T-cell (primary cell): ENCODE measurements at places on chromosomes 5 and 9. TPM values are rescaled to one million over a fixed set of nuclear protein-coding genes. Genes with fewer than 3 reads are reported as not detected.
A peak's percentile ranks its signal among the peaks of the same experiment; 100 is the strongest.

DNA sequence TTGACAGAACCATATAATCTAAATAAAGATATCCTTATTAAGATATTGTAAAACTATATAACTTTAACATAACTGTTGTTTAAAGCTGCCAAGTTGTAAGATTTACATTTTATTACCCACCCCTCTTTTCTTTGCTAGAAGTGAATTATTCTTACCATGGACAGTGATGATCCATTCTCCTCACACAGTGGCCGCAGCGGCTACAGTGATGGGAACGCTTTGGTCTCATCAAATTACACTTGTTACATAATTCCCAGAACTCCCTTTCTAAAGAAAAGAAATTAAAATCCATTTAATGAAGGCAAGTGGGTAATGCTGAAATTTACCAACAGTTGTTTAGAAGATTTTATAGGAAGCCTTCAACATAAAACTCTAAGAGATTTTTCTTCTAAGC, 31.2 kb downstream of the ZDHHC21 start:
- no peak for DNase-seq

- no peak for DNase-seq
Measured at GRCh38 chr5:95858023-95858461, 35.5 kb upstream of the GLRX start.

DNA sequence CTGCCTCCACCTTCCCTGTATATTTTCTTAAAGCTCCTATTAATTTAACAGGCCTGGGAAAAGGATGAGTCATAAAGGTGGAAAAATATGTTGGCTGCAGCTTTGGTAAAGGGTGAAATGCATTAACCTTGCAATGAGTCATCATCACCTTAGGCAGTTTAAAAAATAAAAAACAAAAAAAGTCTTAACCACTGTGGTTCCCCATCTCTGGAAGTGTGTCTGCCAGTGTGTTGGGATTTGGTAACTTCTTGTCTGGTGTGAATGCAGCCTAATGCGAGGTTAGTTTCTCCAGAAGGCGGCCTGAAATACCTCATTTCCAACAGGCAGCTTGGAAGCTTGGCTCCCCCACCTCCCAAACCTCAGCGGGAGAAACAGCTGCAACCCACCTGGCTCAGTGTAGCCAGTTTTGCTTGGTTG, 265.3 kb upstream of the GAS1 start:
- no peak for DNase-seq

DNA sequence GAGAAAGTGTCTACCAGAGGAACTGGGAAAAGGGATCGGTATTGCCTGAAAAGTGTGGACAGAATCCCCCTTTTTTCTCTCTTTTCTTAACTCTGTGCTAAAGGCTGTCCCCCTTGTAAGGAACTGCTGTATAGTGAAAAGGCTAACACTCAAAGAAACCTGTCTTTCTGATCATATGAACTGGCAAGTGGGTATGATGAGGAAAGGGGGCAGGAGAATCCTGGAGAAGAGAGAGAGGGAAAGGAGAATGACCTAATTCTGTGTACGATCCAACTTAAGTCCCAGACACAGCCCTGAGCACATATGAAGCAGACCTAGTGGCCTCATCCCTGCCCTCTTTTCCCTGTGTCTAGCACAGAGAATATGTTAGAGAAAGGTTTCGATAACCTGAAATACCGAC, 967 bp downstream of the ANKRD31 start:
- DNase-seq = no peak

DNA sequence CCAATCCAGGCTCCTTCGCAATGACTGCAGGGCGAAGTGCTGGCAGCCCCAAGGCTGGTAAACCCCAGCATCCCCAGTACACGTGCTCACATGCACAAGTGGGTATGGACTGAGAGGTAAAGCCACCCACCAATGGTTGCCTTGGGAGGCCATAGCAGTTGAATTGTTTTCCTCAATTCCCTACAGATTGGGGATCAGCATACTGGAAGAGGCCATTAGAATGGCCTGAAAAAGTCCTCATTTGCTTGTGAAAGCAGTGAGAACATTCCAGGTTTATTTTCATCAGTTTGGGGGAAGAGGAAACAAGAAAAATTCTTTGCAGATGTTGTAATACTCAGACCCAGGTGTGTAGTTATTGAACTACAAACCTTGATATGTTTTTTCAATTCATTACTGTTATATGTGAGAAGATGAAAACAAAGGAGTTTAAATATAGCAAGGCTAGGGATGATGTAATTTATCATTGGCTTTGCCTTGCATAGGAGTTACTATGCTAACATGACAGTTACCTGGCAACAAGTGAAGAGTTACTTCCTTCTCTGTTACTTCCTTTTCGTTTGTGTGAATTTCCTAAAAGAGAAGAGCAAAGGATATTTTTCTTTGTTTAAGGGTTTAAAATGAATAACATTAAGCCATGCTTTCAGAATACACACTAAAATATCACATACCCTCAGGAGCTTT, 36.4 kb downstream of the MTMR12 start:
- no peak for DNase-seq

- DNase-seq = no peak
Measured at GRCh38 chr5:148394587-148395019, 10.8 kb downstream of the FBXO38 start.

GRCh38 chr5:76403766-76404222, 709 bp downstream of the IQGAP2 start:
- DNase-seq = peak; percentile 63

DNA sequence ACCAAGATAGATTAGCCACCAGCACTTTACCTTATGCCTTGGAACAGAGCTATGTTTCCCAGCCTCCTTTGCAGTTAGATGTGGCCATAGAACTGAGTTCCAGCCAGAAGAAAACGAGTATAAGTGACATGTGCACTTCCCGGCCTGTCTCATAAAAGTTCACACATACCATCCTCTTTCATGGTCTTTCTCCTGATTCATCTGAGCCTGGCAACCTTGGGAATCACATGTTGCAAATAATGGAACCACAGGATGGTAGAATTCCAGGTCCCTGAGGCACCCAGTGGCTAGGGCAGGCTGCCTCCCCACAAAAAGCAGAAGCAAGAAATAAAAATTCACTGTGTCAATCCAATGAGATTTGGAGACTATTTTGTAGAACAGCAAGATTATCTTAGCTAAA, 128.1 kb downstream of the PDE4D start:
- DNase-seq = no peak

GRCh38 chr5:5383461-5383860, 39.0 kb upstream of the ICE1 start:
- no peak for DNase-seq

GRCh38 chr9:129550199-129550839, 70.6 kb downstream of the C9orf50 start:
- DNase-seq = no peak

- no peak for DNase-seq
Measured at GRCh38 chr5:124996764-124997077, 250.3 kb upstream of the ZNF608 start.

DNA sequence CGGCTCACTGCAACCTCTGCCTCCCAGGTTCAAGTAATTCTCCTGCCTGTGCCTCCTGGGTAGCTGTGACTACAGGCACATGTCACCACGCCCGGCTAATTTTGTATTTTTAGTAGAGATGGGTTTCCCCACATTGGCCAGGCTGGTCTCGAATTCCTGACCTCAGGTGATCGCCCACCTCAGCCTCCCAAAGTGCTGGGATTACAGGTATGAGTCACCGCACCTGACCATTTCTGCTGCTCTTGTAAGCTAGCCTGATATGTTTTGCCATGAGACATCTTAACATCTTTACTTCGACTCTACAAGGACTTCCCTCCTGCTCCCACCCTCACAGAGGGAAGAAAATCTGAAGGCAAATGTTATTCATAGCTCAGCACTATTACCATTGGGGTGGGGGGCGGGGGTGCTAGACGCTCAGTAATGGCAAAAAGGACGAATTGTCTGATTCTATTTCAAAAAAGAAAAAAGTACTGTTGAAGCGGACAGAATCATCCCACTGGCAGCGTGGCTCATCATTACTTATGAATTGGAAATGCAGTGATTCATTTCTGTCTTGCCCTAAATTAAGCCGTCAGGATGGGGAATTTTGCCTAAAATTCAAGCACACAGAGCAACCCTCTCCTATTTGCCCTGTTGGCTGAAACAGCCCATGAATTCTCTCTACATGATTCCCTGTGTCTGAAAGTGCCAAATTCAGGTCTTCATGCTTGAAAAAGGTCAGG, 46.4 kb upstream of the WWC1 start:
- no peak for DNase-seq

DNA sequence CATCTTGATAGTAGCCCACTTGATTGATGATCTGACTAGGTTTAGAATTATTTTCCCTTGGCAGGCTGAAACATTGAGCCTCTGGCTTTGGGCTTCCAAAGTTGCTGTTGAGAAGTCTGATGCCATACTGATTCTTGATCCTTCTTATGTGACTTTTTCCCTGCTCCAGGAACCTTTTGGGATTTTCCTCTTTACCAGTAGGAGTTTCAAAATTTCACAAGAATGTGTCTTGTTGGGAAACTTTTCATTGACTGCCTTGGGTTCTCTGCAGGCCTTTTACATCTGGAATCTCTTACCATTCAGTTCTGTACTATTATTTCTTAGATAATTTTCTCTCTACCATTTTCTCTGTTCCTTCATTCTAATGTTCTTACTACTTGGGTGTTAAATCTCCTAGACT, 20.0 kb downstream of the STC2 start:
- DNase-seq = no peak

DNA sequence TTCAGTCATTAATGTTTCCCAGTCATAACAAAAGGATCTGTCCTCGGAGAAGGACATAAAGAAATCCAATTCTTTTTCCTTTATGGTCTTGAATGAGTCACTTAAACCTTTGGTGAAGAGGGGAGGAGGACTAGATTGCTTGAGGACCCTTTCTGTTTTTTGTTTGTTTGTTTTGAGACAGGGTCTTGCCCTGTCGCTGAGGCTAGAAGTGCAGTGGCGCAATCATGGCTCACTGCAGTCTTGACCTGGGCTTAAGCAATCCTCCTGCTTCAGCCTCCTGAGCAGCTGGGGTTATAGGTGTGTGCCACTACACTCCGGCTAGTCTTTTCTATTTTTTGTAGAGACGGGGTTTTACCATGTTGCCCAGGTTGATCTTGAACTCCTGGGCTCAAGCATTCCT, 12.3 kb downstream of the TIGD6 start:
- no peak for DNase-seq

GRCh38 chr9:73155377-73155776, 3.7 kb downstream of the ANXA1 start:
- DNase-seq = no peak

DNA sequence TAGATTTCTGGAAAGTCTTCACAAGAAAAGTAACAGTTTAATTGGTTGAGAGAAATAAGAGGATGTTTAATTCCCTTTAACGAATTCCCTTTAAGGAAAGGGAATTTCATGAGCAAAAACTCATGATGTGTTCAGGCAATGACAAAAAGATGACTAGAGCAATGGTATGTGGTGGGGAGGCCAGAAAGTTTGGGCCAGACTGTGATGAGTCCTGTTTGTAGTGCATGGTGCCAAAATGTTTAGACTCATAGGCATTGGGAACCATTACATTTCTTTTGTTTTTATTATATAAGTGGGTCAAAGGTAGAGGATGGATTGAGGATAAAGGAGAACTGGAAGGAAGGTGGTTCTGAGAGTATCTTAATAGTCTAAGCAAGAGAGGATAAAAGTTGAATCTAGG, 10.9 kb downstream of the CNTRL start:
- no peak for DNase-seq

GRCh38 chr9:92948038-92948534, 763 bp downstream of the FGD3 start:
- no peak for DNase-seq

DNA sequence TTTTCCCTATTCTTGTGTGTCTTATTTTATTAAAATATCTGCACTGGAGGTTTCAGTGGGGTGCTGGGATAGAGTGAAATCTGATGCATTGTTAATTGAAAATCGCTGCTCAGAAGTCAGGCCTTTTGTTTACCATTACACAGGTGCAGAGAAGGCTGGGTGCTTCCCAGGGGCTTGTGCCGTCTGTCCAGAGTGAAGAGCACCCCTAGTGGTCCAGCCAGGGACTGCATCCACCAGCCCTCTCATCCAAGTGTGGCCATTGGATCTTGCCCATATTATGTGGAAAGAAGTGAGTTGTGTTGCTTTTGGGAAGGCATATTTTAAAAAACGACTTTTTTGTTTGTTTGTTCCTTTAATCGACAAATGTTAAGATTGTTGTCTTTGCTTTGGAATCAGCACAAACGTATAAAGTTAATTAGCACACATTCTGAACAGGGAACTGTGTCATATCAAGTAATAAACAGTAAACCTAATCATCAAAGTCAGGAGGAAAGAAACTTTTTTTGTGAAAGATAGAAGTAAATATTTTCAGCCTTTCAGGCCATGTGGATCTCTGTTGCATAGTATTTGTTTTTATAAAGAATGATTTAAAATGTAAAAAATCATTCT, 315.6 kb downstream of the MTRR start:
- DNase-seq = no peak

- no peak for DNase-seq
Measured at GRCh38 chr5:173302546-173303155, 25.6 kb downstream of the STC2 start.

DNA sequence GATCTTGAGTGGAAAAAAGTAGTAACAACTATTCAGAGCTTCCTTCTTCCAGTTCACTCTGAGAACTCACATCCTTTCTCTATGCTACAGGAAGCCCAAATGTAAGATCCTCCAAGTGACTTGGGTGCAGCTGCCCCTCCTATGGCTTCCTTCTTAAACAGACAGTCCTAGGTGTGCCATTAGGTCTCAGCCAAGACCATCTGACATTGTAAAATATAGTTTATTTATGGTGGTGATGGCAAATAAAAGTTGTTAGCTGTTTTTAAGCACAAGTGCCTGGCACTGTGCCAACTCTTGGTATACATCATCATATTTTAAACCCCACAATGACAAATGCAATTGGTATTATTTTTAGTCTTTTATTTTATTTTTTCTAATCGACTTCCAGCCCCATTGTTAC, 58.1 kb downstream of the TMEM252 start:
- no peak for DNase-seq

DNA sequence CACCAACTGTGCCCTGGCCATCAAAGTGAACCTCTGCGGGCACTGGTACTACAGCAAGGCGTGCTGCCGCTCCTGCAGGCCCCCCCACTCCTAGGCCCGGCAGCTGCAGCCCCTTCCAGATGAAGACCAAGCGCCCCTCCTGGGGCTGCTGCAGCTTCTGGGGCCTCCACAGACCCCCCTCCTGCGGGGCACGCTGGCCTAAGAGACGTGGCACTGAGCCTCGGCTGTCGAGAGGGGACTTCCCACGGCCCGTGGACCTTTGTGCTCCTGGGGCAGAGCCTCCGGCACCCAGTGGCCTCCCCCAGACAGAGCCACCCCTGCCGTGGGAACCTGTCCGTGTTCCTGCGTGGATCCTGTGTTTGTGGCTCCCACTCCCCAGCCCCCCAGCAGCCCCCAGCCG, 34.4 kb downstream of the FAM163B start:
- no peak for DNase-seq

Gene PFN3
- total RNA-seq = not detected

Gene PCDHA7
- total RNA-seq = not detected

Gene ADGRD2
- total RNA-seq = not detected

Gene PIP5K1B
- 1.8 TPM for total RNA-seq

Gene RCL1
- total RNA-seq = 30.6 TPM

Gene MSANTD3
- 10.4 TPM for total RNA-seq

Gene TAS2R1
- total RNA-seq = not detected

Gene PDLIM4
- total RNA-seq = not detected

Gene LEAP2
- 1.3 TPM for total RNA-seq

Gene PTGDS
- total RNA-seq = 9.6 TPM

Gene NIM1K
- total RNA-seq = 0.89 TPM

Gene ASPN
- total RNA-seq = not detected
